COLO829 (cell line): ENCODE measurements at places on chromosomes 3 and 15.

DNA sequence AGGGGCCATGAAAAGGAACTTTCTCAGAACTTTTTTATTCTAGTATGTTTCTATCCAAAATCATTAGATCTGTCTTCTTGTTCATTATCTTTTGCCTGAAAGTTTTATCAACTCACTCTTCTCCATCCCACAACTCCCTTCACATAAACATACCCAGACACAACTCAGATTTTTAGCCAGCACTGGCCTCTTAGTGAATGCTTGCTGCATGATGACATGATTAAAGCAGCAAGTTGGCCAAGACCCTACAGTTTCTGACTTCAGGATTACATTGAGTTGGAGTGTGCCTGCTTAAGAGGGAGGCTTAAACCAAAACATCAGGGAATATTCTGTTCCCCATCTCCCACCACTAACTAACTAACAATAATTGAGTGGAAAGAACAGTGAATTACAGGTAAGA lies 38.1 kb downstream of the PLSCR2 start:
- no peak for DNase-seq

GRCh38 chr3:144270100-144270499 lies 298.5 kb downstream of the DIPK2A start:
- no peak for DNase-seq

DNA sequence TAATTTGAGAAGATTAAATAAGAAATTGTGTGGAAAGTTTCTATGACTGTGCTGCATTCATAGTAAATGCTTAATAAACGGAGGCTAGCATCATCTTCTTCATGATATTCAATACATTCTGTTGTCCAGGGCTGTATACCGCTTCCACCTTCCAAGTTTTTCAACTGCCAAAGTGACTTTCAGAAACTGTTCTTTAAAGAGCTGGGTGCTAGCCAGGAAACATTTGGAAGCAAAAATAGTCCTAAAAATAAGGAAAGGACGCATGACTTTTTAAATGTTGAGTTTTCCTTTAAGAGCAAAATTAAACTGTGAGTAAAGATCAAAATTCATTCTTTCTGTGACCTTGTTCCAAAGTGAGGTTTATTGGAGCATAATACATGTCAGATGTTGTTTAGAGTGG lies 9.4 kb upstream of the ERC2 start:
- DNase-seq: no peak

- DNase-seq: peak; percentile 78
Measured at GRCh38 chr3:197466586-197467399, 89.0 kb downstream of the BDH1 start.

- DNase-seq: no peak
Measured at GRCh38 chr15:77915261-77915960, 162.1 kb downstream of the TBC1D2B start.

GRCh38 chr3:172965256-172965655 lies 175.8 kb downstream of the SPATA16 start:
- DNase-seq: no peak

DNA sequence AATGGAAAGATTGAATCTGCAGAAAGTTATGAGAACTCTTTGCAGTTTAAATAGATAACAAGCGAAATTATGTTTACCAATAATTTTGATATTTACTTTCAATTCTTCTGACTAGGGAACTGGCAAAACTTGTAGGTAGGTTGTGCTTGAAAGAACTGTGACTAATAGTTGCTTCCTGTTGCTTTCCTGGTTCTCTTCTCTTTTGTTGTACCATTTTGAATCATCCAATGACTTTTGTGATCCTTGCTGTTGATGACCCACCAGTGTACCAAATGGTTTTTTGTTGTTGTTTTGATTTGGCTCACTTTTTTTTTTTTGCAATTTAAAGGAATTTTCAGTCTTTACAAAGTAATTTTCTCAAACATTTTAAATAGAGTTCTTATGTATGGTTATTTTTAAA lies 64.9 kb upstream of the DCBLD2 start:
- no peak for DNase-seq

- DNase-seq: no peak
Measured at GRCh38 chr3:10194328-10195071, 29.8 kb downstream of the IRAK2 start.

DNA sequence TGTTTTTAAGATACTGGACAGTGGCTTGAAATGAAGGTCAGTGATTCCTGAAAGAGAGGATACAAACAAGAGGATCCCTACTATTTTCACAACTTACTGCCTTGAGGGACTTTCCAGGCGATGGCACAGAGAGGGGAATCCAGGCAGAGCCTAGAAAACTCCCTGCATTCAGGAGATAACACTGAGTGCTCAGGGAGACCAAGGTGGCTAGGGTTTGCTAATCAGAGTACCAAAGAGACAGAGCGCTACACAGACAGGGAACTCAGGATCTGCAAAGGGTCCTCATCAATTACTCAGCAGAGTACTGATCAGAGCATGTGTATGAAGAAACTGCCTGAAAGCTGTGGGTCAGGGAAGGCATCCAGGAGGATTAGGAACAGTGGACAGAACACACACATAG lies 11.7 kb upstream of the MRPS22 start:
- no peak for DNase-seq
